ENCODE measurements at places on chromosomes 2 and 18.
A peak's percentile ranks its signal among the peaks of the same experiment; 100 is the strongest.

GRCh38 chr2:118815314-118815713, 32.1 kb downstream of the EN1 start:
- H3K4me1 ChIP-seq = no peaks in the 10 kb centered on the region
- no peaks in the 10 kb centered on the region for H3K36me3 ChIP-seq
- peaks cover 15% of the 10 kb centered on the region for H3K27me3 ChIP-seq
- no peak for DNase-seq
- H3K4me3 ChIP-seq = no peak overlapping the region
- H3K27ac ChIP-seq = no peak overlapping the region

GRCh38 chr2:133993160-133993559, 260.7 kb upstream of the MGAT5 start:
- H3K4me3 ChIP-seq = no peak overlapping the region
- H3K4me1 ChIP-seq = no peaks in the 10 kb centered on the region
- H3K27me3 ChIP-seq = peaks cover 28% of the 10 kb centered on the region
- DNase-seq = no peak

DNA sequence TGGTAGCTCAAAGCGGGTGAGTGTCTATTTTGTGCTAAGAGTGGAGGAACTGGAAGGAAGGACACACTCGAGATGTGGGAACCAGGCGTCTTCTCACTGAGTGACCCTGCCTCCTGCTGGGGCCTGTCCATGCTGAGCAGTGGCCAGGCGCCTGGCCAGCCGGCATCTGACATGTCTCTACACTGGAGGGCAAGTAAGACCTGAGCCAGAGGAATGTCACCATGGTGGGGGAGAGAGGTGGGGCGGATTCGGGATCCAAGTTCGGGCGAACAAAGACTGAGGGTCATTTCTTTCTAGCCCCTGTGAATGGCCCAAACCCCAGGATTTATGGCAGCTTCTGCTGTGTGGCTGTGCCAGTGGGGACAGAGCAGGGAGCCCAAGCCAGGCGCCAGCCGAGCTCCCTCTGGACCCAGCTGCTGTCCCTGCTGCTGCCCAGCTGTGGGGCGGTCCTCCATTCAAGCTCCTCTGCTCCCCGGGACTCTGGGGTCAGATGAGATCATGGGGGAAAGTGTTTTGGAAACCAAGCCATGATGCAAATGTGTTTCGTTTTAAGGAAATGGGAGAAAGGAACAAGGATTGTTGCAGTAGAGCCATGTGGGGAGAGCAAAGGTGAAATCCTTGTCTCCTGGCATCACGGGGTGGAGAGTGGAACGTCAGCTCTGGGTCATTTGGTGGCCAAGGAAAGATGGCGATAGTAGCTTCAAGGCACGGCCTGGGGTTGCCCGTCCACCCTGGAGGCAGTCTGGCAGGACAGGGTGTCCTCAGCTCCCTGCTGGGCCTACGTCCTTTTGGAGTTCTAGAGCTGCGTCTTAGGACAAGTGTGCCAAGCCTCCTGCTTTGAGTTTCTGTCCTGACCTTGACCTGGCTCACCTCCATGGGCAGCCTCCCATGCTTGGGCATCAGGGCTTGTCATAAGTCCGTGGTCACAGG, 8.1 kb downstream of the ACKR3 start:
- H3K27ac ChIP-seq = no peak overlapping the region
- no peaks in the 10 kb centered on the region for H3K4me1 ChIP-seq
- H3K4me3 ChIP-seq = no peak overlapping the region
- no peak for DNase-seq
- peaks cover 6% of the 10 kb centered on the region for H3K36me3 ChIP-seq

- H3K4me3 ChIP-seq = no peak overlapping the region
- peaks cover 51% of the 10 kb centered on the region for H3K27me3 ChIP-seq
- H3K4me1 ChIP-seq = peaks cover 7% of the 10 kb centered on the region
- H3K36me3 ChIP-seq = peaks cover 1% of the 10 kb centered on the region
- no peak overlapping the region for H3K27ac ChIP-seq
- DNase-seq = no peak
These were observed 1.8 kb downstream of the RTKN start for GRCh38 chr2:74439803-74440377.

DNA sequence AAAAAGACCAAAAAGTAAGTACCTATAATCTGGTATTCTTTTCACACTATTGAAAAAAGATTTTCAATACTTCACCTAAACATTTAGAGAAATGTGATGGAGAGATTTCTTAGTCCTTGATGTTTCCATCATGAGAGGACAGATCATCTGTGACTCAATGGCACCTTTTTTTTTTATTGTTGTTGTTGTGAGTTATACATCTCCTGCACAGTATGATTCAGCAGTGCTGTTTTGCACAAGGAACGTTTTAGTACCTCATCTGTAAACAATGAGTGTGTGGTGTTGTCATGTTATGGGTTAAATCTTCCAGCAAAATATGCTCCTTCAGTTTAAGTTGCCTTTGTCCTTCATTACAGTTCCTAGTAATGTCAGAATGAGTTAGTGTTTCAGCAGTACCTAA, 2.2 kb downstream of the KIAA1328 start:
- H3K27me3 ChIP-seq = no peaks in the 10 kb centered on the region
- H3K36me3 ChIP-seq = peaks cover 12% of the 10 kb centered on the region
- no peak overlapping the region for H3K4me3 ChIP-seq
- H3K4me1 ChIP-seq = peaks cover 30% of the 10 kb centered on the region
- DNase-seq = no peak

DNA sequence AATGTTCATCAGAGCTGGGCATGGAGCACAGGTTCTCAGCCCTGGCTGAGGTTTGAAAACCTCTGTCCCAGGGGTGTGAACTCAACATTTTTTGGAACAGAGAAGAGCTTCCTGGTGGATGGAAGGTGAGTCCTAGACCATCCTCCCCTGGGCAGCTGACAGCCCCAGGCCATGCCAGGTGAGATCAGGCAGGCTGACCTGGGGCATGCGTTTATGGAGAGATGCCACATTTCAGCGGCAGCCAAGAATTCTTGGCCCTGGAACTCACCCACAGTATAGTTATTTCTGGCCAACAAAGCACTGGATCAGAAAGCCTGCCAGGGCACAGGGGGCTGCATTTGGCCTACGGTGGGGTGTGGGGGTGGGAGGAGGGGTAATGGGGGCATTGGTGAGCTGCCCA, 83.8 kb downstream of the EDAR start:
- H3K27me3 ChIP-seq = no peaks in the 10 kb centered on the region
- DNase-seq = no peak
- no peak overlapping the region for H3K4me3 ChIP-seq
- no peak overlapping the region for H3K27ac ChIP-seq
- H3K4me1 ChIP-seq = no peaks in the 10 kb centered on the region
- H3K36me3 ChIP-seq = no peaks in the 10 kb centered on the region

DNA sequence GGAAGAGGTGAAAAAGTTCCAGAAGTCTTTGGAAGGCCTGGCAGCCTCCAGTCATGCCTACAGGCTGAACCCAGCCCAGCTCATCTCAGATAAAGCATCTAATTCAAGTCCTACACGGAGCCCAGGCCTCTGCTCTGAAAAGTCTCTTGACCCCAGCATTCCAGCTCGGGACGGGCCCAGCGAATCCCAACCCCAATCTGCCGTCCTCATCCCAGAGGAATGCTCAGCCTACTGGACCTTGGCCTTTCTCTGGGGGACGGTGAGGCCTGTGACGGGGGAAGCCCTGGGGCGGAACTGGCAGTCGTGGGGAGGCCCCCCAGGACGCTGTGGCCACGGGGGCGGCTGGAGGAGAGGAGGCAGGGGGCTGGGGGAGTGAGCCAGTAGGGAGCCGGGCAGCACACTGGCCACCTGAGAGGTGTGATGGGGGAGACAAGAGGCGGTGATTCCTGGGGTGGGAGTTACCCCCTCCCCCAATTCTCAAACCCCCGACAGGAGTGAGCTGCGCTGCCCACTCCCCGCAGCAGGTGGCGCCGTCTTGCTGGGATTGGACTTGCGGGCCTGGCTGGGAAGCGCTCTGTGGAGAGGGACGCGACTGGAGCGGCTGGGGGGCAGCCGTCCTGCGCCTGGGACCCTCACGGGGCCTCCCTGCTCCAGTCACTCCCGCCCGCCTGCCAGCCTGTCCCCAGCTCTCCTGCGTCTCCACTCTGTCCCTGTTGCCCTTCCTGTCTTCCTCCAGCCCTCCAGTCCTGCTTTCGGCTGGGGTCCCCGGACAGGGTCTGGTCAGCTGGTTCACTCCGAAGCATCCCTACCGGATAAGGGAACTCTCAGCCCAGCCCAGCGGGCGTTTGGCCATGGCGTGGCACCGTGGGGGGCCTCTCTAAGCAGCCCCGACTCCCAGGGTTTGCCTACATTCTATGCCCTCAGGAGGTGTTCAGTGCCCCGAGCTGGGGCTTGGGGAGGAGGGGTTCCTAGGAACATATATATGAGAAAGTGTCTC, 182.6 kb upstream of the HAAO start:
- no peak overlapping the region for H3K27ac ChIP-seq
- no peak overlapping the region for H3K4me3 ChIP-seq
- peaks cover 10% of the 10 kb centered on the region for H3K4me1 ChIP-seq
- H3K27me3 ChIP-seq = peaks cover 2% of the 10 kb centered on the region

- no peak overlapping the region for H3K4me3 ChIP-seq
- DNase-seq = no peak
- peaks cover 6% of the 10 kb centered on the region for H3K4me1 ChIP-seq
These were observed 3.8 kb downstream of the CATIP start for GRCh38 chr2:218360453-218360852.

GRCh38 chr2:30404319-30405259, 42.5 kb upstream of the LCLAT1 start:
- no peak overlapping the region for H3K4me3 ChIP-seq
- peaks cover 13% of the 10 kb centered on the region for H3K4me1 ChIP-seq
- no peaks in the 10 kb centered on the region for H3K36me3 ChIP-seq
- DNase-seq = no peak

- H3K4me3 ChIP-seq = peak overlapping the region; percentile 99
- H3K36me3 ChIP-seq = peaks cover 34% of the 10 kb centered on the region
- H3K27me3 ChIP-seq = no peaks in the 10 kb centered on the region
- H3K4me1 ChIP-seq = peaks cover 35% of the 10 kb centered on the region
- H3K27ac ChIP-seq = peak overlapping the region; percentile 100
These were observed 1.3 kb upstream of the KCMF1 start for GRCh38 chr2:84969511-84970209.

DNA sequence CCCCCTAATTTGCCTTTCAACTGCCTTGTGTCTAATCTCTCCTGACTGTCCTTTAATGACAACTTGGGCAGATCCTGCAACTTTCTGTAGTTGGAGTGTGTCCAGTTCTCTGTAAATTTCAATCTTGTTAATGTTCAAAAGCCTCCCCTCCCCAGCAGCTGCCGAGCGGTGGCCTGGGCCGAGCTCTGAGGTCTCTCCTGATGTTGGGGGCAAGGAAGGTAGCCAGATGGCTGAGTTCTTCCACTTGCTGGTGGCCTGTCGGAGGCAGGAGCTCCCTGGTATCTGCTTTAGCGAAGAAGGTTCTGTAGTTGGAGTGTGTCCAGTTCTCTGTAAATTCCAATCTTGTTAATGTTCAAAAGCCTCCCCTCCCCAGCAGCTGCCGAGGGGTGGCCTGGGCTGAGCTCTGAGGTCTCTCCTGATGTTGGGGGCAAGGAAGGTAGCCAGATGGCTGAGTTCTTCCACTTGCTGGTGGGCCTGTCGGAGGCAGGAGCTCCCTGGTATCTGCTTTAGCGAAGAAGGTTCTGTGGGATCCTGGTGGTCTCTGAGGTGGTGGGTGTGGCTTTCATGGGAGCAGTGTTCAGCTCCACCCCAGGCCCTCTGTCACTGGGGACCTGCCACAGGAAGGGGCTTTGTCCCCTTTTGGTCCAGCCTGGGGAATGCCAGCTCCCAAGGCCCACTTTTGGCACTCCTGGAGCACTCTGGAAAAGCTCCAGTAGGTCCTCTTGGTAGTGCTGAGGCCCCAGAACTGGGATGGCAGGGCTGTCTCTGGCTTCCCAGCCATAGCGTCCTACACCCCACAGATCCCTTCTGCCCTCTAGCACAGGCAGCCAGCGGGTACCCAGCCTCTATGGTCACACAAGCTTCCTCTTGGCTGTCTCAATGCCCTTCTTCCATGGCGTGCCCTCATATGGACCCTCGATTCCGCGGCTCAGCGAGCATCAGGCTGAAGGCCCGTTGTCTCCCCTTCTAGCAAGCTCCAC, 211.9 kb downstream of the ALPK2 start:
- H3K4me3 ChIP-seq = no peak overlapping the region
- no peaks in the 10 kb centered on the region for H3K4me1 ChIP-seq
- H3K36me3 ChIP-seq = no peaks in the 10 kb centered on the region
- no peak for DNase-seq
- H3K27ac ChIP-seq = no peak overlapping the region

DNA sequence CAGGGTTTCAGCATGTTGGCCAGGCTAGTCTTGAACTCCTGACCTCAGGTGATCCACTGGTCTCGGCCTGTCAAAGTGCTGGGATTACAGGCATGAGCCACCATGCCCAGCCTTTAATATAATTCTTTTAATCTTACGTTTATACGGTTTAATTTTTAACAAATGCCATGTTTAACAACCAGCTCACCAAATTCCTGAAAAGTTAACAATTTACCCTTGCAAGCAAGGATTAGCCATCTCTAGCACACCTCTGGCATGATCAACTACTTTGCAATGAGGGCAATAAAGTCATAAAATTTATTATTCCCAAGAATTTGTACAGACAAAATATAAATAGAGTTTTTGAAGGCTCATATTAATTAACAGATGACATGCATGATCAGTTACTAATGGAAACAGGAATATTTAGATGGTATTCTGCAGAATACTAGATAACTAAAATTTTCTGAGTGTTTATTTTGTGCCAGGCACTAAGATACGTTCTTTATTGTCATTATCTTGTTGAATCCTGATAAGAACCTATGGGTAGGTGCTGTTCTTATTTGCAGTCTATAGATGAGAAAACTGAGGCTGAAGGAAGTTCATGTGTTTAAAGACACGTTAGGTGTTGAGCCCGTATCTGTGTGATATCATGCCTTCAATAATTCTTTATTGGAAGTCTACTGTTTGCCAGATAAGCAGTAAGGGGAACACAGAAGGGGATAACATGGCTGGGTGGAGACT, 190.1 kb downstream of the CDCA7 start:
- H3K4me3 ChIP-seq = no peak overlapping the region
- H3K4me1 ChIP-seq = peaks cover 4% of the 10 kb centered on the region
- no peak for DNase-seq
- no peak overlapping the region for H3K27ac ChIP-seq

GRCh38 chr18:26479065-26479680, 69.2 kb downstream of the KCTD1 start:
- no peaks in the 10 kb centered on the region for H3K27me3 ChIP-seq
- no peaks in the 10 kb centered on the region for H3K36me3 ChIP-seq
- no peak overlapping the region for H3K4me3 ChIP-seq
- no peaks in the 10 kb centered on the region for H3K4me1 ChIP-seq
- no peak overlapping the region for H3K27ac ChIP-seq

DNA sequence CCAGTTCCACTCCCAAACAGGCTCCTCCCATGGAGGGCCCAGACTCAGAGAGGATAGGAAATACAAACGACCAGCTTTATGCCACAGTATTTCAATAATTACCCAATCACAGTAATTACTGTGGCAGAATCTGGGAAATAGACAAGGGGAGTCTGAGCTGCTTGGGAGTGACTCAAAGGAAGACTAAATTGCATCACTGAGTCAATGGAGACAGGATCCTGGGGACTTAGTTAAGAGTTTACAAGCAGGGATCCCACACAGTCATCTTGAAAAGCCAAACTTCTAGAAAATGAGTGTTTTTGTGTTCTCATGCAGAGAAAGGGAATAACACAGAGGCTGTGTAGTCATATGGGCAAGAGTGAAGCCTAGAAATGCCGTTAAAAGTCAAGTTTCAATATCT, 1142.1 kb downstream of the CNTNAP5 start:
- H3K36me3 ChIP-seq = no peaks in the 10 kb centered on the region
- no peak overlapping the region for H3K4me3 ChIP-seq
- no peak overlapping the region for H3K27ac ChIP-seq
- H3K4me1 ChIP-seq = no peaks in the 10 kb centered on the region

- H3K27me3 ChIP-seq = no peaks in the 10 kb centered on the region
- no peak overlapping the region for H3K4me3 ChIP-seq
- no peaks in the 10 kb centered on the region for H3K4me1 ChIP-seq
- H3K27ac ChIP-seq = no peak overlapping the region
- no peaks in the 10 kb centered on the region for H3K36me3 ChIP-seq
These were observed 137.0 kb downstream of the NCKAP5 start for GRCh38 chr2:133431289-133431688.

Measured in activated naive CD8-positive, alpha-beta T cell treated with anti-CD3 and anti-CD28 coated beads, Interleukin-2, amount 10 ng/mL, durations not matched to agents 7 days and 5 days (primary cell).